ENCODE measurements at places on chromosomes 5 and 9. TPM values are rescaled to one million over a fixed set of nuclear protein-coding genes. Genes with fewer than 3 reads are reported as not detected.

DNA sequence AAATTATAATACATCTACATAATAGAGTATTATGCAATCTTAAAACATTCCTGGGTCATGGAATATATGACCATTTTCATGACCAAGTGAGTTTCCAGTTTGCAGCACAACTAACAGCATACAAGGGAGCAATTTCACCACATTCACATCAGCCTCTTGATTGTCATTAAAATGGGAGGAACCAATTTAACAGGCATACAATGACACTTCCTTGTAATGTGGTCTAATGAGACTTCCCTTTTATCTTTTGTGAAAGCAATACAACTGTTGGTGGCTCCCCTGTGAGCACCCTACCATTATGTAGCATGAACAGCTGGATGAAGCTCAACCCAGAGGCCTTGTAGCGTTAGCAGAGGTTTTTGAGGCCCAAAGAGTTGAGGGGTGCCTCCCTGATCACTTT, 13.6 kb upstream of the TMOD1 start:
- no peak for DNase-seq

DNA sequence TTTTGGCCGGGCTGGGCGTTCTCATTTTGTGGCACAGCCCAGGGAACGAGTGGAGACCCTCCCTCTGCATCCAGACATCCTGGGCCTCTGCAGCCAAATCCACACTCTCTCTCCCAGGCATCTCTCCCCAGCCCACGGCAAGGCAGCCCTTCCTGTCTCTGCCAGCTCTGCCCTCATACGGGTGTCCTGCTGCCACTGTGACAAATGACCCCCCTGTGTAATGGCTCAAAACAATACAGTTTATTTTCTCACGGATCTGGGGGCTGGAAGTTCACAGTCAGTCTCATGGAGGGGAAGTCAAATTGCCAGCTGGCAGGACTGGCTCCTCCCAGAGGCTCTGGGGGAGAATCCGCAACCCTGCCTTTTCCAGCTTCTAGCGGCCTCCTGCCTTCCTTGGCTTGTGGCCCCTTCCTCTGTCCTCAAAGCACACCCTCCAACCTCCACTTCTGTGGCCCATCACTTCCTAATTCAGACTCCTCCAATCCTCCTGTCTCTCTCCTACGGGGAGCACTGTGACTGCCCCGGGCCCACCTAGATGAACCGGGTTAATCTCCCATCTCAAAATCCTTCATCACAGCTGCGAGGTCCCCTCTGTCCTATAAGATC, 70.2 kb upstream of the COL5A1 start:
- peak; percentile 33 for DNase-seq

GRCh38 chr9:134365791-134366222, 39.6 kb downstream of the RXRA start:
- DNase-seq: peak; percentile 82

SEMA5A gene
- total RNA-seq: 27.1 TPM

- DNase-seq: peak; percentile 57
Measured at GRCh38 chr5:93078082-93079038, 502.7 kb downstream of the NR2F1-AS1 start.

DNA sequence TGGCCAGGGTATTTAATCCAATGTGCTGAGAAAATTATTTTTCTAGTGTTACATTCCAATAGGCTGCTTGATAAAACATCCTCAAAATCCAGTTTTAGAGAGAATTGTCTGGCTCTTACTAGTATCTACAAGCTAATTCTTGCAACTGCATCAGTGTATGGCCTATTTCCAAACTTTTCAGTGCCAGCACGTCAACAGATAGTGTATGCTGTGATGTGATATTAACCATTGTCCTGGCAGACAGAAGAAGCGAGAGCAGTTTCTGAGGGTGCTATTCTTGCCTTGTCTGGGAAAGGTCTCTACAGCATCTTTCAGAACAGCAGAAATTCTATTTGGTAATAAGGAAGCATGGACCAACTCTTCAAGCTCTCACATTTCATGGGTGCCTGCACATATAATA, 174.2 kb upstream of the CDH12 start:
- DNase-seq: no peak

SRP19 gene
- 24.8 TPM for total RNA-seq

DNA sequence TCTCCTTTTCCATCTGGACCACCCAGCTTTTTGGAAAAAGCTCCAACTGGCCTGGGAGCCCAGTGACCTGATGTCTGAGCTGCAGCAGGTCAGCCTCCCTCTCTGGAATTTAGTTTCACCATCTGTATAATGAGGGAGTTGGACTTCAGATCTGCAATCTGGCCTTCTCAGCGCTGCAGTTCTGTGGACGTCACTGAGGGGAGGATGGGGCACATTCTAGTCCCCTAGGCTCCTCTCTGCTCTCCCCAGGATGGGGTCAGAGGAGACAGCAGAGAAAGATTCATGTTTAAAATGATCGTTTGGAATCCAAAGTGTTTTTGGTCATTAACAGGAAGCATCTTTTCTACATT, 10.2 kb downstream of the OR13J1 start:
- DNase-seq: no peak

DNA sequence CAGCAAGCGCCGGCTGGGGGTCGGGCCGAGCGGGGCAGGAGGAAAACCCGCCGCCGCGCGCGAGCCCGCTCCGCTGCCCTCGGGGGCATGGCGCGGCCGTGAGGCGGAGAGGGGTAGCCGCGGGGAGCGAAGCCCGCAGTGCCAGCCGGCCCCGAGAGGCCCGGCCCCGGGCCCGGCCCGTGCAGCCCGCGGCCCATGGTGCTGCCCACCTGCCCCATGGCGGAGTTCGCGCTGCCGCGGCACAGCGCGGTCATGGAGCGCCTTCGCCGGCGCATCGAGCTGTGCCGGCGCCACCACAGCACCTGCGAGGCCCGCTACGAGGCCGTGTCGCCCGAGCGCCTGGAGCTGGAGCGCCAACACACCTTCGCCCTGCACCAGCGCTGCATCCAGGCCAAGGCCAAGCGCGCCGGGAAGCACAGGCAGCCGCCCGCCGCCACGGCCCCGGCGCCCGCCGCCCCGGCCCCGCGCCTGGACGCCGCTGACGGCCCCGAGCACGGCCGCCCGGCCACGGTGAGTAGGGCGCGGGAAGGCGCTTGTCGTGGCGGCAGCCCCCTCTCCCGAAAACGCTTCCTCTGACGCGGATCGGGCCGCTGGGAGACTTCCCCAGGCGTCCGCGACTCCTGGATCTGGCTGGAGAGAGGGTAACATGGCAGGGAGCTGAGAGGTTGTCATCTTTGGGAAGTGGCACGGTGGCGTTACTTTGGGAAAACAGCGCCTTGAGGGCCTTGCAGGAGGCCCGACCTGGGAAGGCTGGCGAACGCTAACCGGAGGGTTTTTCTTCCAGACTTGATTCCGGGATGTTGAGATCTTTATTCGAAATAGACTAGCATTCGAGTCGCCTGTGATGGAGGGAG, 523 bp downstream of the MAML1 start:
- DNase-seq: peak; percentile 58

RNF180 gene
- 12.4 TPM for total RNA-seq

DNA sequence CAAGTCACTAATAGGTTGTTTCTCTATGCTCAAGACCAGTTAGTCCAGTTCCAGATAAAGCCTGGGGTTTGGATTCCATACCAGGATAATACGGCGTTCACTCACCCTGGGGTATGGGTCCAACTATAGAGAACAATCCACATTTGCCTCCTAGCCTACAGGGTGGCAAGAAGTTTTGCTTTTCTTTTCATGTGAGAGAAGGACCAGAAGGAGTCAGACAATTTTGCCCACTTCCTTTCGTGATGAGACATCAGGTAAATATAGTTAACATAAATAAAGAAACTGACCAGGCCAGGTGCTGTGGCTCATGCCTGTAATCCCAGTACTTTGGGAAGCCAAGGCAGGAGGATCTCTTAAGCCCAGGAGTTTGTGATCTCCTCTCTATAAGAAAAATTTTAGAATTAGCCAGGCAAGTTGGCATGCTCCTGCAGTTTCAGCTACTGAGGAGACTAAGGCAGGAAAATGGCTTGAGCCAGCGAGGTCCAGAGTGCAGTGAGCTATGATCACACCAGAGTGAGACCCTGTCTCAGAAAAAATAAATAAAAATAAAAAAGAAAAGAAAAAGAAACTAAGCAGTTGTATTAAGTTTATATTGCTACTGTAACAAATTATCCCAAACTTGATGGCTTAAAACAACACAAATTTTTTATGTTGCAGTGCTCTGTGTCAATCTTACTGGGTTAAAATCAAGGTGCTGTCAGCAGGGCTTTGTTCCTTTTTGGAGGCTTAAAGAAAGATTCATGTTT, 7.5 kb upstream of the REEP5 start:
- DNase-seq: no peak

- DNase-seq: no peak
Measured at GRCh38 chr5:55900068-55900467, 48.9 kb downstream of the IL31RA start.

DNA sequence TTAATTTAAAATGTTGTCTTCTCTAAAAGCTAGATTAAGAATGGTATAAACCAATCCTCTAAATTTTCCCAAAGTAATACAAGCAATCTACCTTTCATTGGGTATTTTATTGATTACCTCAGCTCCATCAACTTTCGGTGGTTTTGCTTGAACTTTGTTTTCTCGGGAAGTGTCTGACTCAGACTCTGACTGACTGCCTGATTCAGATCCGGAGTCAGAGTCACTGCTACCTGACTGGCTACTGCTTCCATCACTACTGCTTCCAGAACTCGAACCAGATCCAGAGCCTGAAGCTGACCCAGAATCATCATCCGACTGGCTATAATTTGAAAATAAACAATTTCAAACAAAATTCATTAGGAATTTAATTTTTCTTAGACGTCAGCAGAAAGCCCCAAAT, 24.0 kb downstream of the CHD1 start:
- no peak for DNase-seq

GRCh38 chr9:126489581-126490213, 124.0 kb upstream of the LMX1B start:
- DNase-seq: no peak

- no peak for DNase-seq
Measured at GRCh38 chr9:495739-496138, 281.1 kb downstream of the DOCK8 start.

- DNase-seq: no peak
Measured at GRCh38 chr5:150394131-150394530, 18.6 kb downstream of the CD74 start.

DNA sequence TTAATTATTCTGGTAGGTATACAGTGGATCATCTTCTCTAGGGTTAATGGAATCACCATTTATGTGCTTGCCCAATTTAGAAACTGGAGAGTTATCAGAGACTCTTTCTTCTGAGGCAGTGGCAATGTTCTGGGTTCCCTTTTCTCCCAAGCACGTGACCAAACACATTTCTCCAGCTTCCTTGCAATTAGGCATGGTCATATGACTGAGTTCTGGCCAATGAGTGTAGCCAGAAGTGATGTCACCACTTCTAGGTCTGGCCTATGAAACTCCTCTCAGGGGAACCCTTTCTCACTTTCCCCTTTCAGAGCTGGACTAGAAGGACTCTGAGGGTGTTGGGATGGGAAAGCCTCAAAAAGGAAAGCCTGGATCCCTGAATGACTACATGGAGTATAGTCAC, 172.0 kb downstream of the NSG2 start:
- DNase-seq: no peak

Measured in Right ventricle myocardium superior (tissue), 1 donor.